ENCODE measurements at places on chromosomes 16 and 17.

- DNase-seq = no peak
These were observed 245.2 kb downstream of the XYLT1 start for GRCh38 chr16:17225541-17225940.

GRCh38 chr17:17813055-17813724 lies 23.6 kb downstream of the SREBF1 start:
- DNase-seq = no peak

DNA sequence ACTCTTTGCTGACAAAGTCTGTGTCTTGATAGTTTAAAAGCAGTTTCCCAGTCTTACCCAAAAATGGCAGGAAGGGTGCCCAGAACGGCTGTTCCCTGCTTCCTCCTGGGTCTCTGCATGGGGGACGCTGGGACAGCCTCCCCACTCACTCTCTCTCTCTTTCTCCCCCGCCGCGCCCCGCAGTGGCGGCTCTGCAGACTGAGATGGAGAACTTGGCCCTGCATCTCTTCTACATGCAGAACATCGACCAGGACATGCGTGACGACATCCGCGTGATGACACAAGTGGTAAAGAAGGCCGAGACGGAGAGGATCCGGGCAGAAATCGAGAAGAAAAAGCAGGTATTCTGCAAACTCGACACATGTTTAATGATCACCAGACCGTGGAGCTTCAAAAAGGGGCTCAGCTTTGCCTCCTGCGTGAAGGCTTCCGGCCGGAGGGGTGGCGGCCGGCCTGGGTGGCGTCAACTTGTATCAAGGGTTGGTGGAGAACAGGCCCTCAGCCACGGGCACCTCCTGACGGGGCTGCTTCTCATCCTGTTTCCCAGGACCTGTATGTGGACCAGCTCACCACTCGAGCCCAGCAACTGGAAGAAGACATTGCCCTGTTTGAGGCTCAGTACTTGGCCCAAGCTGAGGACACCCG lies 22.0 kb downstream of the CCDC40 start:
- DNase-seq = no peak

DNA sequence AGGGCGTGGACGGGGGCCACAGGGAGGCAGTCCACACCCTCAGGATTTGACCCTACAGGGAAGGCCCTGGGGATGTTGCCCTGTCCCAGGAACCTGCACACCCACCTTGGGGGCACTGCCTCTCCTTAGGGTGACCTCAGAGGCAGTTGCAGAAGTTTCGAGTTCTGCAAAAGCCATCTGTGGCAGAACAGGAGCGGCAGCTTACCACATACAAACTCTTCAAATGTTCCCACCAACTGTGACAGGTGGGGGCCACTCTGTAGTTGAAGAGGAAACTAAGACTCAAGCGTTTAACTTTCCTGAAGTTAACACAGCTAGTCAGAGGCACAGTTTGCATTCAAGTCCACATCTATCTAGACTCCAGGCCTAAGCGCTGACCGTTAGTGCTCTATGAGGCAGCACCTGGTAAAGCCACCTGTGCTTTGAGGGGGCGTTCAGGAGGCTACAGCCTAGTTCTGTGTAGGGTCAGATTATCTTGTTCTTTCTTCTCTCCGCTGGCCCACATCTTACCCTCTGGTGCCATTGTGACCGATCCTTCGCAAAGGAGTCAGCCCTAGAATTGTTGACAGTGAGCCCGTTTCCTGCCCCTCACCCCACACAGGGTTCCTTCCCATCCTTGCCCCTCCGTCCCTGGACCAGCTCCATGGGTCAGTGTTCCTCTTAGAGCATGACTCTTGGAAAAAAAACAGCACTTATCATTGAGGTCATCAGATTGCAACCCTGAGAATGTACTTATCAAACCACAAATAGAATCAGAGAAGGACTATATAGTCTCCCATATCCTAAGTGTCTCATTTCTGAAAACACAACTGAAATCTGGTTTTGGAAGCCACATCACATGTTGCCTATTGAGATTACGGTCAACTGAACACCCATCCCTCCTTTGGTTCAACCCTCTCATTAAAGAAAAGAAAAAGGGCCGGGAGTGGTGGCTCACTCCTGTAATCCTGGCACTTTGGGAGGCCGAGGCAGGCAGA lies 45.4 kb downstream of the CDH1 start:
- no peak for DNase-seq

GRCh38 chr17:32461853-32462617 lies 17.7 kb downstream of the PSMD11 start:
- peak; percentile 61 for DNase-seq

DNA sequence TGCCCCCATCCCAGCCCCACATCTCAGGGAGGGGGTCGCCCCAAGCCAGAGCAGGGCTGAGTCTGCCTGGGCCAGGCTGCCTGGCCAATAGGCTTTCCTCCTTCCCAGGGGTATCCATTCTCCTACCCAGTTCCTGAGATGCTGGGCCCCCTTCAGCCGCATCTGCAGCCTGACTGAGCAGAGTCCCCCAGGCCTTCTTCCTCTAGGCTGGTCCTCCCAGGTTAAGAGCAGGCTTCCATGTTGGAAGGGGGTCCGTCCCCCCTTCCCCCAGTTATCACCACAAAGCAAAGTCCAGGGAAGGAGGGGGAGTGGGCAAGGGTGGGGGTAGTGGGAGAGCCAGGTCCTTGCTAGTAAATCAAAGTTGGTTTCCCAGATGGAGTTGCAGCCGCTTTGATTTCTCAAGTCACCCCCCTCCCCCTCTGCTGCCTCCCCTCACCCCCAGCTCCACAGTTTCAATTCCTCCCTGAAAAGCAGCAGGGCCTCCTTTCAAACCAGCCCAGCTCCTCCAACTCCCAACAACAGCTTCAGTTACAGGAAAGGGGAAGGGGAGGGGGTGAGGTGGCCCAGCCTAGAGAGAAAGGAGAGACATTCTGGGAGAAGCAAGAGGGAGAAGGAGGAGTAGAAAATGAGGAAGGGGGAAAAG lies 9.5 kb upstream of the FZD2 start:
- DNase-seq = no peak

Data from NCI-H510A treated with DMSO at 0.1 percent for 48 hours (cell line).